ENCODE measurements at places on chromosomes 11 and 22.

DNA sequence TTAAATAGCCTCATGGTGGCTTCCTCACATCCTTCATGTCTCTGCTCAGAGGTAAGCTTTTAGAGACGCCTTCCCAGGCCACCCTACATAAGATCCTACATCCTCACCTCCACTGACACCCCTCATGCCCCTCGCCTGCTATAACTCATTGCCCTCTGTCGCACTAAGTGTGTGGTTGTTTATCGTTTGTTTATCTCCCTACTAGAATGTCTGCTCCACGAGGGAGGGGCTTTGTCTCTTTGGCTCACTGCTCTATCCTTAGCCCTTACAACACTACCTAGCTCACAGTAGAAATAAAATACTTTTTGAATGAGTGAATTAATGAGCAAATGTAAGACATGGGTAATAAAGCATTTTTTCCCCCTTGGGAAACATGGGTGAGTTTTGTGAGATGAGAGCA is 1.3 kb upstream of the CBLIF start:
- no peak for DNase-seq

DNA sequence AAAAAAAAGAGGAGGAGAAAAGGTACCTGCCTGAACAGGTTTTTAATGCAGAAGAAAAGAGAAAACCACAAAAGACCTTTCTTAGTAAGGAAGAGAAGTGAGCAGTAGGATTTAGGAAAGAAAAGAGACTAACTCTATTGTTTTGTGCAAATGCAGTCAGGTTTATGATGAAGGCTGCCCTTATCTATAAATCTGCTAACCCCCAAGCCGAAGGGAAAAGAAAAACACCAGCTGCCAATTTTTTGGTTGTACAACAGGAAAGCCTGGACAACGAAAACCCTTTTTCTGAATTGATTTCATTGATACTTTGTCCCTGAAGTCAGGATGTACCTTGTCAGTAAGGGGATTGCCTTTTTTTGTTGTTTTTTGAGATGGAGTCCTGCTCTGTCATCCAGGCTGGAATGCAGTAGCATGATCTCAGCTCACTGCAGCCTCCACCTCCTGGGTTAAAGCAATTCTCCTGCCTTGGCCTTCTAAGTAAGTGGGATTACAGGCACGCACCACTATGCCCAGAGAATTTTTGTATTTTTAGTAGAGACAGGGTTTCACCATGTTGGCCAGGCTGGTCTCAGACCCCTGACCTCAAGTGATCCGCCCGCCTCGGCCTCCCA is 21.2 kb downstream of the POLD4 start:
- no peak for DNase-seq

DNA sequence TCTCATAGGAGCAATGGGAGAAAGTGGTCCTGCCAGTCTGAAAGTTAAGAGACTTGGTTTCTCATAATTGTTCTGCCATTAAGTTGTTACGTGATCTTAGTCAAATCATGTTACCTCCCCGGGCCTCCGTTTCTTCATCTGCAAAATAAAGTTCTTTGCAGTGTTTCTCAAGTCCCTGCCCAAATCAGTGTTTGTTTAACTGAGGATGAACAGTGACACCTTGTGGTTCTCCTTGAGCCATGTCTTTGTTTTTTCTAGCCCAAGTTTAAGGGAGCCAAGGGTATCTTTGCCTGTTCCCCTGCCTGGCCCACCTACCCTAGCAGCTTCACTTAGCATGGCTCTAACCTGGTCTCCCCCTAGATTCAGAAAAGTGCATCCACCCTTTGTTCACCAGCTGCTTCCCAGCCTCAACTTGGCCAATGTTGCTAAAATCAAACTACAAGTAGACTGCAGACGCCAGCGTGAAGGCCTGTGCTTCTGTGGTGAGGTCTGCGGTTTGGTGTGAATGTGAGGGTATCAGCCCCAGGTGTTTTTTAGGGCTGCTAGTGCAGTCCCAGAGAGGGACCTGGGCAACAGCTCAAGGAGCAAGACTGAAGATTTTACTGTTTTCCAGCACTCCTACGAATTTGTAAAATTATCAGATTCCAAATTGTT is 35.5 kb downstream of the FZD4 start:
- peak; percentile 37 for DNase-seq

GRCh38 chr11:44942029-44942955 is 8.4 kb downstream of the TP53I11 start:
- no peak for DNase-seq

DNA sequence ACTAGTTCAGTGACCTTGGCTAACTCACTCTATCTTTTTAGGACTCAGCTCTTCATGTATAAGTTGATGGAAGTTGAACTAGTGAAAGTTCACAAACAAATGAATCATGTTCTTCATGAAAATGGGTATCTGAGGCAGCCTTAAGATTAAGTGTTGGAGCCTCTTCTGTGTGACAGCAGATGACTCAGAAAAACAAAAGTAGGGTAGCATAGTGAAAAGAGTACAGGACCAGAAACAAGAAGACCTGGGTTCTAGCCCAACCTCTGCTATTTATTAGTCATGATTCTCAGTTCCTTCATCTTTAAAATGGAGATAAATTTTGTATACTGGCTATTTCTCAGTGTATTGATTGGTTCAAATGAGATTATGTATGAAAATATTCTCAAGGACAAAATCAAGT is 60.2 kb downstream of the USP35 start:
- no peak for DNase-seq

DNA sequence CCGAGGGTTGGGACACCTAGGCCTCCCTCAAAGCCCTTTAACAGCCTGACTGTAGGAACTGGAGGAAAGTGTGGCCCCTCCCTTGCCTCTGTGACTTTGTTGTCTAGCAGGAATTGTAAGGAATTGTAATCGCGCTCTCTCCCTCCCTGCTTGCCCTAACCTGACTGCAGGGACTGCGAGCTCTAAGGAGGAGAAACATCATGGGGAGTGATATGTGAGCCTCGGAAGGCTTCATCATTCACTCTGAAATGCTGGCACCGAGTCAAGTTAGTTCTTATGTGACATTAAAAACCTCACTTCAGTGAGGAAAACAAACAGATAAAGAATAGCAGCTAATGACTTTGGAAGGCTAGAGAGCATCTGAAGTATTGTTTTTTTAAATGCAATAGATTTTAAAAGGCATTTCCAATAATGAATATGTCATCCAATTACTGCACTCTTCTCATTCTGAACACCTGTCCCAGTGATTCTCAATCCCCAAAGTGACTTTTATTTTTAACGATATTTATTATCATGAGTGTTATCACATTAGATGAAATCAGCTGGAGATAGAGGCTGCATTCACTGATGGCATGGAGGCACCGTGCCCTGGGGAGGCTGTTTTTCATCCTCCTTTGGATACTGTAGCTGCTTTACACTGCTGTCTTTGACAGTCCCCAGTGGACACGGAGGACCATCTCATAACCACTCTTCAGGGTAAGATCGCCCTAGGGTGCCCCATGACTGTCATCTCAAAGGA is 58.5 kb upstream of the NTM start:
- DNase-seq, result no peak

DNA sequence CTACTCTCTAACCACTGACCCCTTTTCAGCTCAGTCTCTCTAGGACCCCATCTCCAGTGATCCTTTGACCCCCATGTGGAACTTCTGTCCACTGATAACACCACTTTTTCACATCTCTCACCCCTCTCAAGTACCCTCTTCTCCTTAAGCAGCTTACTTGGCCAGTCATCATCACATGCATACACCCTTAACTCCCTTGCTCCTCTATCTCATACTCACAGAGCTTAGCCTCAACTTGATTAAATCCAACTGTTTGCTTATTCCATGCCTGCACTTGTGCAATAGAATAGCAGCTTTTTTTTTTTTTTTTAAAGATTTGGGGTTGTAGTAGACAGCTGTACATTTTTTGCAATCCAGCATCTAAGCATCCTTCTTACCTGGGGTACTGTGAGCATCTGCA is 22.2 kb downstream of the AQP11 start:
- no peak for DNase-seq

- no peak for DNase-seq
Measured at GRCh38 chr11:9397746-9398680, 13.6 kb downstream of the IPO7 start.

DNA sequence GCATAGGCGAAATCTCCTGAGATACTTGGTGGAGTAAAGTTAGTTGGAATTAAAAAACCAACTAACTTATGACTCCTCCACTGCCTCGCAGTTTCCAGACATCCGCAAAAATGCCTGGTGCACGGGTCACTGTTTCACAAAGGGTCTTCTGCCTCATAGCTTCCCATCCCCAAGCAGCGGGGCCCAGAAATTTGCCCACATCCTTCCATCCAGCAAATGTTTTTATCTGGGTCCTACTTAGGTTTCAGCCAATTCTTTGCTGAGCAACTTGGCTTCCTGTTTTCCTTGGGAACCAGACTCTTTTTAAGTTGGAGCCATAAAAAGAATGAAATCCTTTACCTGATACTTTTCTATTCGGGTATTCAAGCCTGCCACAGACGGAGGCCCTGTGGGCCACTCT is 36.2 kb downstream of the FZD4 start:
- no peak for DNase-seq

- no peak for DNase-seq
Measured at GRCh38 chr11:117945047-117945810, 16.0 kb upstream of the TMPRSS13 start.

GRCh38 chr11:62324731-62325556 is 12.3 kb upstream of the ASRGL1 start:
- DNase-seq, result peak; percentile 79

DNA sequence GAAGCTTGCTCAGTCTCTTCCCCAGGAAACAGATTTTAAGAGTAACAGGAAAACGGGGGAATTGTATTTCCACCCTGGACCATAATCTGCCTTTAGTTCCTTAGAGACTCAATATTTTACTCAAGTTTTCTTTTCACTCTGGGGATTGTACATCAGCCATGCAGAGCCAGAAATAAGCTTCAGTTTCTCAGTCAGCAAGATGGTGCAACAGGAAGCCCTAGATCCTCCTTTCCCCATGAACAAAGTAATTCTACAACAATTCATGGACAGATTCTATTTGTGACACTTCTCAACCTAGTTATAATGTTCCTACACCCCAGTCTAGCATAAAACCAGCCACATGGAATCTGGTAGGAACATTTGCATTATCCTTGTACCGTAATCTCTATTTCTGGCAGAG is 24.7 kb downstream of the OR8B2 start:
- no peak for DNase-seq

- no peak for DNase-seq
Measured at GRCh38 chr11:70756756-70757155, 358.4 kb downstream of the CTTN start.

DNA sequence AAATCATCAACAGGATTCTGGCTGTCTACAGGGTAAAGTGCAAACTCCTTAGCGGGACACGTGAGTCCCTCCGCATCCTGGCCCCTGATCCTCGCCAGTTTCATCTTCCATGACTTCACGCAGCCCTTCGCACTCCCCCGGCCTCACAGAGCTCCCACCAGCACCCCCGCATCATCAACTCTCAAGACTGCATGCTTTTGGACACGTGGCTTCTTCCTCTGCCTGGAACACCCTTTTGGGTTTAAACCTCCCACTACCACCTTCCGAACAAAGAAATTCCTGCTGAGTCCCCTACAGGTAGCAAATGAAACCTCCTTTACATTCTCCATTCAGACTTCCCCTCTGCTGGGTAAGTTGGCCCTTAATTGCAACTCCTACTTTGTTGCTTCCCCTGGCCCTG is 12.6 kb upstream of the EIF3M start:
- no peak for DNase-seq

GRCh38 chr22:35477911-35478582 is 62.6 kb upstream of the RASD2 start:
- DNase-seq, result peak; percentile 87

DNA sequence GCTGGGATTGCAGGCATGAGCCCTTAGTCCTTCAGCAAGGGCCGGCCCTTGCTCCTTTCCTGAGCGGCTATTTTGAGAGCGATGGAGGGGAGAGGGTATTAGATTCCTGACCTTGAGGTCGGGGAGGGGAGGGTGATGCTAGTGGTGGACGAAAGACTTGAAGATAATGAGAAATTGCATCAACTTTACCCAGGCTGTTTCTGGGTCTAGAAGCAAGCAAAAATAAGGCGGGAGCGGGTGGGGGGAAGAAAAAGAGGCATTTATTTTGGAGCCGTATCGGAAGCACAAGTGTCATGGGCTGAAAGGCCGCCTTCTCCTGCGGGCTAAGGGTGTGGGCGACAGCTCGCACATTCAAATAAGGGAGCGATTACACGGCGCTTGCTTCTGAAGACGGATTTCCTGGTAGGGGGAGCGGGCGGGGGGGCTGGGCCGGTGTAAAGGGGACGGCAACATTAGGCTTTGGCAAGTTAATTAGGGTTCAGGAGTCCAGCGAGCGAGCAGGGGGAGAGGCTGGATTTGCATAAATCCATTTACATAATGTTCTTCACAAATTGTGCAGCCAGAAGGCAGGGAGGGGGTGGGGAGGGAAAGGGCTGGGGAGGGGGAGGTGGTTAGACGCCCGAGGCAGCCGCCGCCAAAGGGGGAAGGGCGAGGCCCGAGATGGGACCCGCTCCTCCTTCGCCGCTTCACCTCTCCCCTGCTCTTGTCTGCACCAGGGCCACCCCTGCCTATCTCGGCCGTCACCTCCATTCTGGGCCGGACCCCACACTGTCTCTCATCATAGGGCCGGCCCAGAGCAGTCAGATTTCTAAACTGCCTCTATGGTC is 245.9 kb downstream of the MIAT start:
- DNase-seq, result no peak

GRCh38 chr22:48567213-48567975 is 1260.3 kb downstream of the BRD1 start:
- no peak for DNase-seq

DNA sequence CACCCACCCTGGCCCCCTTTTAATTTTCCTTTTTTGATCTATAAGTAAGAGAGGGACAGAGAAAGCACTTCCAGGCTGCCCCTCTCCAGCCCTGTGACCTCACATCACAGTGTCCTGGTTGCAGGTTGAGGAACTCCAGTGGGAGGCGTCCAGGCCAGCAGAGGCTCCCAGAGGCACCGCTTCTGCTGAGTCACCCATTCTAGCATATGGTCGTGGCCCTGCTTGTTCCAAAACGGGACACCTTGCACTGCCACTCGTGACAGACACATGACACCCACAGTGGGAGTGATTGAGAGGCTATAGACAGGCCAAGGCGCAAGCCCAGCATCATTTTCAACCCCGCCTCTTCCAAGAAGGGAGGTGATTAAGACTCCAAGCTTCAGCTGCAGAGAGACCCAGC is 16.0 kb upstream of the TMPRSS4 start:
- no peak for DNase-seq

Measured in LNCaP clone FGC (cell line).